Spinal cord (tissue), 10 donors: ENCODE measurements at places on chromosomes 6 and 20. TPM values are rescaled to one million over a fixed set of nuclear protein-coding genes. Genes with fewer than 3 reads are reported as not detected.

SLC17A2 gene
- polyA plus RNA-seq, result not detected

MOCS1 gene
- 15.4 TPM for polyA plus RNA-seq

MLIP gene
- 0.92 TPM for polyA plus RNA-seq

HTR1B gene
- 4.0 TPM for polyA plus RNA-seq

PLCB1 gene
- 111 TPM for polyA plus RNA-seq

SEL1L2 gene
- 0.21 TPM for polyA plus RNA-seq

TREML2 gene
- polyA plus RNA-seq, result not detected

SERPINB1 gene
- 12.0 TPM for polyA plus RNA-seq

CLPSL2 gene
- 0.56 TPM for polyA plus RNA-seq

DNA sequence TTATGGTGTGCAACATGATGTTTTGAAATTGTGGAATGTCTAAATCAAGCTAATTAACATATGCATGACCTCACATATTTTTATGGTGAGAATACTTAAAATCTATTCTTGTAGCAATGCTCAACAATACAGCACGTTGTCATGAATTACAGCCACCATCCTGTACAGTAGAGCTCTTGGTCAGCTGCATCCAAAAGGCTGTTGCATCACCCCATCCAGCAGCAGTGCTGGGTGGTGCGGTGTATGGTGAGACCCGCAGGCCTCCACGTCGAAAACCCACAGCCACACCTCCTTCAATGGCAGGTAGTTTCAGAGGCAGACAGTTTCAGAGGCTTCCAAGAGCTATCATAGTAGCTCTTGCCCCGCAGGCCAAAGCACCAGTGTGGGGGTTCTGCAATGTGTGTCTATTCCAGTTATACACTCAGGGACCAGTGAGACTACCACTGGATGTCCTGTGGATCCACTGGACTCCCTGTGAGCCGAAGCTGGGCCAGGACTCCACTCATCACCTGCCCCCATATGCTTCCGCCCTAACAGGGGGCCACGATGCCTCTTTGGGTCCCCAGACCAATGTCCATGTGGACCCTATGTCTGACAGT is 23.4 kb downstream of the PACSIN1 start:
- DNase-seq, result no peak

- no peak for DNase-seq
Measured at GRCh38 chr20:5714261-5715041, 35.8 kb upstream of the SHLD1 start.

DNA sequence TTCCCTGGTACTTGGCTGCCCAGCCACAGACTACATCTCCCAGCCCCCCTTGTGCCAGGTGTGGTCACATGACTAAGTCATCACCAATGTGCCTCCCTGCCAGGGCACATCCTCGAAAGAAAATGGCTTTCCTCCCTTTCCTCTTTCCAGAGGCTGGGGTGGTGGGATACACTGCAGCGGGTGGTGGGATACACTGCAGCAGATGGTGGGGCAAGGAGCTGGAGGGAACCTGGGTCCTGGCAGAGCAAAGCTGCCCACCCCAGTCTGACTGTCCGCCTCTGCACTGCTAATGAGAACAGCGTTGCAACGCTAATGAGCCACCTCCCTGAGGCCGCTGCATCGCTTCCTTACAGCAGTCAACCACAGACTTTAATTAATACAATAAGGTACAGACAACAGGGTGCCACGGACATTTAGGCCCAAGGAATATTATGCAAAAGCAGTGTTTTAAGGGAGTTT is 125.3 kb downstream of the PREX1 start:
- peak; percentile 90 for DNase-seq

DNA sequence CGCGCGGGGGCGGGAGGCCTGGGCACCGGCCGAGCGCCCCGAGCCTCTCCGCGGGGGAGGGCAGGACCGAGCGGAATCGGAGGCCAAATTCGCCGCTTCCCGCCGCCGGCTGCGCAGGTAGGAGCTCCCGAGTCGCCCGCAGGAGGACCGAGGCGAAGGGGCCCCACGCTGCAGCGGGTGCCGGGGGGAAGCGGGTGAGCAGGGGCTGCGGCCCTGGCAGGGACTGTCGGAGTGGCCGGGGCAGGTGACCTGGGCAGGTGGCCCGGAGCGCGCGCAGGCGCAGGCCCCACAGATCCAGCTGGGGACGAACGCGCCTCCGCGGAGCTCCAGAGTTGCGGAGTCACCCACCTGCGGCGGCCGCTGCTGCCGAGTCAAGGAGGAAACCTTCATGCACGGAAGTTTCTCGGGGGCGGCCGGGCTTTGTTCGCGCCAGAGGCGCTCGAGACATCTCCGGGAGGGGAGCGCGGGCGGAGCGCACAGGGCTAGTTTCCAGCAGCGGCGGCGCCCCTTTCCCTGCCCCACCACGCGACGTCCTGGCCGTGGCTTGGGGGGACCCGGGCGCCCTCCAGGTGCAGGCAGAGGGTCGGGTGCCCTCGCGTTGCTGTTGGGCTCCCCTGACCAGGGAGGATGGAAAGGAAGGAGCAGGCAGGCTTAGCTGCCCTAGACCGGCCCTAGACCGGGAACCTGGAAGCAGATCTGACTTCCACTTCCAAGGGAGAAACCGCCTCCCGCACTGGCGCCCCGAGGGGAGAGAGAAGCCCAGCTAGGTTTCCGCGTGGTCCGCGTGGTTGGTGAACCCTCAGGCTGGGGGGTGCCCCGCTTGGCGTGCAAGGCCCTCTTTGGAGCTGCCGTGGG is 590 bp downstream of the SLCO4A1 start:
- DNase-seq, result no peak

DNA sequence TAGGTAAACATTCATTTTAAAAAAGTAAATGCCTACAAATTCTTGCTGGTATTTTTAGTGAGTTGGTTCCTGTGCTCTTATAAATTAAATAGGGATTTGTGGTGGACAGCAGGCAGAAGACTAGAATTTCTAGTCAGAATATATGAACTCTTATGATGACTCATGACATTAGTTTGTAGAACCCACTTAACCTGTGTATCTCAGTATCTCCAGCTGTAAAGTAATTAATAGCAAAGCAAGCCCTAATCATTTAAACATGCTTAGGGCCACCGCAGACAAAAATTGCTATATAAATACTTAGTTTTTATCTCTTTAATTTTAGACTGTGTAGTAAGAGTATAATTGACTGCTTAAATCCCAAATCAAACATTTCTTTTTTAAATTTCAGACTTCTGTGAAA is 2.4 kb downstream of the FAM135A start:
- no peak for DNase-seq

DNA sequence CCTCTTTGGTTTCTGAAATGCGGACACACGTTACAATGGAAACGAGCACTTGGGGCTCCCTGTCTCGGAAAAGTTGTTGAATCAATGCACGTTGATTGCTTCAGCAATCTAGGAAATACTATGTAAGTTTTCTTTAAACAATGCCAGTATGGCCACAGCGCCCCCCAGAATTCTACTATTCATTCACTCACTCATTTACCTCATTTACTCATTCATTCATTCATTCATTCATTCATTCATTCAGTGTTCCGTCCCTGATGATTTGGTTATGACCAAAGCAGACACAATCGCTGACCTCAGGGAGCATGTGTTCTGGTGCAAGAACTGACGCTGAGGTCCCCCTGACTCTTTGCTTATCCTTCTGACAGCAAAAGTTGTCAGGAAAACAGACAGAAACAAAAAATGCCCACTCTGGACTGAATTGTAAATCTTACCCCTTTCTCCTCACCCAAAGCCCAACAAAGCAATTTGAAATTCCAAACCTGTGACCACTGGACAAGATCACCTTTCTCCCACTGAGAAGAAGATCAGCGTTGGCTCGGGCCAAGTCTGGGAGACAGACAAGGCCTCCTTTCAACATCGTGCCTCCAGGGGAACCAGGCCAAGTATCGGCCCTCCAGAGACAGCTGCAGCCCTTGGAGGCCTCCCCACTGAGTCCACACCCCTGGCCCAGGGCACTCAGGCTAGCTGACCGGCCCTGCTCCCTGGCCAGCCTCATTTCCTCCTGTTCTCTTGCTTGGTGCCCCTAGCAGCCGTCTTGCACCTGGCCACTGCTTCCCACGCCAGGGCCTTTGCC is 15.0 kb upstream of the PMEPA1 start:
- no peak for DNase-seq

DNA sequence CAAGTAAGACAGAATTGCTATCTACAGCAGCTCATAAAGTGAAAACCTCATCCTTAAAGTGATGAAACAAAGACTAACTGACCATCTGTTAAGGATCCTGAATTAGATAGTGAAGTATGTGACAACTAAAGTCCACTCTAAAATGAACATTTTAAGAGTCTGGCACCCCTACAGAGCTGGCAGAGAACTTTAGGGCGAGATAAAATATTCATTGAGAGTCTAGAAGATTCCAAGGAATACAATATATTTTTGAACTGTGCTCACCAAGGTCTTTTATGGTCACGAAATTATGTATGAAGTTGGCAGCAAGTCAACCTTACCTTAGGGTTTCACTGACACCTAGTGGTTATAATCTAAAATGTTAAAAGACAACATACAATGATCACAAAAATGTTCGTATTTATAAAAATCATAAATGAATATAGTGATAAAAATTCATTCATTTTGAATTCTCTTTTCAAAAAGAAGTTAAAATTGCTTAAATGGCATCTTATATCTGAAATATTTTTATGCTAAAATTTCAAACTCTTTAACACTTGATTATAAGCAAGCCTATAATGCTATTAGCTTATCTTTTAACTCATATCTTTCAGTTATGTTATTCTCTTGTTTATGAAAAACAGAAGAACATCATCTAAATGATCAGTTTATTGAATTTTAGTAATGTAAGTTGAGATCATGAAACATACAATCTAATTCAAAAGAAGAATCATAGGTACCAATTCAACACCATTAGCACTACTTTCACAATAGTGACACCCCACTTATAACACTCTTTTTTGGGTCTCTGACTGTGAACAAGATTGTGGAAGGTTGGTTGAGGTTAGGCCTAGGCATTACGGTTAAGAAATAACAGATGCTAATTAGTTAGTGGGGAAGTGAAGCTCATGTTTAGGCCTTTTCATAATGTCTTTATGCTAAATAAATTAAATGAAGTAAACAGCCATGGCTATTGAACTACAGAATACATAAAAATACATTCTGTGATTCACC is 27.5 kb downstream of the RSPH3 start:
- DNase-seq, result peak; percentile 80

GRCh38 chr20:15706719-15707118 is 866.5 kb downstream of the KIF16B start:
- no peak for DNase-seq

DNA sequence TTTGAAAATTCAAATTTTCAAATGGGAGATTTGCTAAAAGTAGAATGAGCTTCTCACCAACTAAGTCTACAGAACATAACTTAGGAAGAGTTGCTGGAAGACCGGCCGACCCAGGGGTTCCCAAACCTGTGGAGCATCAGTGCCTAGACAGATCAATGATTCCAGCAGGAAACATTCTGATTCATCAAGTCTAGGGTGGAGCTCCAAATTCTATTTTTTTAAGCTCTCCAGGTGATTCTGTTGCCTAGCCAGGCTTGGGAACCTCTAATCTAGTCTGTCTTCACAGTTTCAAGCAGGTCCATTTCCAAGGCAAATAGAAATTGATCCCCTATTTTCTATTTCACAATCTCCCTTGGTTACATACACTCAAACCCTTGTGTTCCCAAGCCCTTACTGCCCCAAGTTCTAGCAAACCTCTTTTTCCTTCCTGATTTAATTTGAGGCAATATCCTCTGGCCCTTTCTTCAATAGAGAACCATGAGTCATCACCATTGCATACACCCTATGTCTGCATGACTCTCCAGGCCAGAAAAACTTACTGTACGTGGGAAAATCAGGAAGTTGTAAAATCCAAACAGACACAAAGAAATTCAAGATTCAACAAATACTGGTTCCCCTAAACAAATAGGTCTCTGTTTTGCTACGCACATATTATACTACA is 8.9 kb downstream of the ATXN1 start:
- no peak for DNase-seq

GRCh38 chr6:46549155-46549554 is 57.9 kb upstream of the RCAN2 start:
- DNase-seq, result peak; percentile 6

DNA sequence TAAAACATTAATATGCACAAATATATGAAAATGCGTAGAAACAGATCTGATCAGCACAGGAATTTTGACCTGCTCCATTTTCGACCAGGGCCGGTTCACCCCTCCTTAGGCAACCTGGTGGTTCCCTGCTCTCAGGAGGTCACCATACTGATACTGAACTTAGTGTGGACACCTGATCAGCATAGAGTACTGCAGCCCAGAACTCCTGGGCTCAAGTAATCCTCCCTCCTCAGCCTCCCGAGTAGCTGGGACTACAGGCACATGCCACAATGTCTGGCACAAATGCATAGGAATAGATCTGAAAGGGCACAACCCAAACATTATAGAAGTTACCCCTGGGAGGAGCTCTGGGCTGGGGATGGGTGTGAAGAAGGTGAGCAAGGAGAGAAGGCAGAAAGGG is 24.7 kb upstream of the DDO start:
- no peak for DNase-seq

DNA sequence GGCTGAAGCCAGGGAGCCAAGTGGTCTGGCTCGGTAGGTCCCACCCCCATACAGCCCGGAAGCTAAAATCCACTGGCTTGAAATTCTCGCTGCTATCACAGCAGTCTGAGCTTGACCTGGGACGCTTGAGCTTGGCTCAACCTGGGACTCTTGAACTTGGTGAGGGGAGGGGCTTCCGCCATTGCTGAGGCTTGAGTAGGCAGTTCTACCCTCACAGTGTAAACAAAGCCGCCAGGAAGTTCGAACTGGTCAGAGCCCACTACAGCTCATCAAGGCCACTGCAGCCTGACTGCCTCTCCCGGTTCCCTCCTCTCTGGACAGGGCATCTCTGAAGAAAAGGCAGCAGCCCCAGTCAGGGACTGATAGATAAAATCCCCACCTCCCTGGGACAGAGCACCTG is 1337.7 kb downstream of the HACE1 start:
- DNase-seq, result no peak

DNA sequence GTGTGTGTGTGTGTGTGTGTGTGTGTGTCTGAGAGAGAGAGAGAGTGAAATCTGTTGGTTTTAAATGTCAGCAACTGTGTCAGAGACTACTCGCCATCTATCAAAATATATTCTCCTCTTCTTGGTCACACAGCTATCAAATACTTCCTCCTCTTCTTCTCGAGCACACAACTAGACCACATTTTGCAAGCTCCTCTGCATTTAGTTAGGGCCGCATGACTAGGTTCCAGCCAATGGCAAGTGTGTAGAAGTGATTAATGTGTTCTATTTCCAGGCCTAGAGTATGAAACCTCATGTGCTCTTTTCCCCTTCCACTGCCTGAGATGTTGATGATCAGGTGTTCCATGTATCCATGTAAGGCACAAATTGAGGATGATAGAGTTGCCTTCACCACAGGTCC is 278.5 kb upstream of the MARCKS start:
- no peak for DNase-seq

- DNase-seq, result no peak
Measured at GRCh38 chr20:3203315-3204123, 963 bp downstream of the DDRGK1 start.
